Foreskin keratinocyte (primary cell): ENCODE measurements at places on chromosomes 2 and 18.

GRCh38 chr2:190378880-190379237 lies 29.3 kb upstream of the MFSD6 start:
- DNase-seq = no peak

- DNase-seq = no peak
Measured at GRCh38 chr18:4035521-4035920, 419.6 kb downstream of the DLGAP1 start.

- DNase-seq = no peak
Measured at GRCh38 chr2:5454051-5454390, 238.2 kb upstream of the SOX11 start.

DNA sequence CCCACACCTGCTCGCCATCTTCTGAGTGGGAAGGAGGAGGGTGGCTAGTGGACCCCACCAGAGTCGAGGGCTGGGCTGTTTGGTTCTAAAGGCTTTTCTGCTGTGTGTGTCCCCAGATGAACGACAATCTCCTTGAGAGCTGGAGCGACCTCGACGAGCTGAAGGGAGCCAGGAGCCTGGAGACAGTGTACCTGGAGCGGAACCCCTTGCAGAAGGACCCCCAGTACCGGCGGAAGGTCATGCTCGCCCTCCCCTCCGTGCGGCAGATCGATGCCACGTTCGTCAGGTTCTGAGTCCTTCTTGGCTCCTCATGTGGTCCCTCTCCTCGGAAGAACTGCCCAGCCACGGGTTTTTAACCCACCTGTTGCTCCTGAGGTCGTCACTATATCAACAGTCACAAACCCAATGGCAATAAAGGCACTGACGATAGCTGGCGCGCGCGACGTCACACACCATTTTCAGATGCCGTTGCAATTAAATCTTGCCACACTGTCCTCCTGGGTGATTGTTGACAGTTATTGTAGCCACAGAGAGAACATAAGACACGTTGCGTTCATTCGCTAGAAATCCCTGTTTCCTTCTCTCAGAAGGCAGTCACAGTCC lies 5.8 kb upstream of the ANO7 start:
- no peak for DNase-seq

DNA sequence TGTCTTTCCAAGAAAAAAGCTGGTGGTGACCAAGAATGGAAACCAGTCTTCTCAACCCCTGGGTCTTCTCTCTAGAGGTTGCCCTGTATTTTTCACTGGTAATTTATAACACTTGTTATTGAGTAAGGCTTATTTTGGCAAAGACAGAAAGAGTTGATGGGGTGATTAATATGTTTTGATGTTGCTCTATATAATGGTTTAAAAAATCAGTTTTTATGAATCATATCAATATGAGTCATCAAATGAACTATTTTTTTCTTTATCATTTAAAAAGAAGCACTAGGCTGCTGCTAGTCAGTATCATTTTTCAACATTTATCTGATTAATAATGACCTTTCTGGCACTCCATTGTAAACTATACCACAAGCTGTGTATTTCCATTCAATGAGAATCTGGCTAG lies 1142.2 kb downstream of the LRP1B start:
- DNase-seq = no peak

DNA sequence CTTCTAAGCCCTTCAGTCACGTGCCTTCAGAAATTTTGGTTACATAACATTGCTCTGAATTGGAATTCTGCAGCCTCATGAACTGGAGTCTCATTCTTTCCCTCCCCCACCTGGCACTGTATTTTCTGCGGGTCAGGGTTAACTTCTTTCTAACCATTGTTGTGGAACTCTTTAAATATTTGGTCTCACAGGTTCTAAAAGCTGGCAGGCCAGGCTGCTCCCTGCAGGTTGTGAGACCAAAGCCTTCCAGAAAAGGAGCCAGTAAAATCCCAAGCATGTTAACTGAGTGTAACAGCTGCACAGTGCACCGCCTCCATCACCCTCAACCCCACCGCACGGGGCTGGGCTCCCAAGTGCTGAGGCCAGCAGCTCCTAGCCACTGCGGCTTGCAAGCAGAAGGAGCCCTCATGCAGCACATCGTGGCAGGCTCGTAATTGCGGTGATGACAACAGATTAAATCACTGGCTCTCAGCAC lies 174.1 kb upstream of the ALPP start:
- no peak for DNase-seq

GRCh38 chr2:72793798-72794440 lies 31.9 kb downstream of the EXOC6B start:
- DNase-seq = no peak

DNA sequence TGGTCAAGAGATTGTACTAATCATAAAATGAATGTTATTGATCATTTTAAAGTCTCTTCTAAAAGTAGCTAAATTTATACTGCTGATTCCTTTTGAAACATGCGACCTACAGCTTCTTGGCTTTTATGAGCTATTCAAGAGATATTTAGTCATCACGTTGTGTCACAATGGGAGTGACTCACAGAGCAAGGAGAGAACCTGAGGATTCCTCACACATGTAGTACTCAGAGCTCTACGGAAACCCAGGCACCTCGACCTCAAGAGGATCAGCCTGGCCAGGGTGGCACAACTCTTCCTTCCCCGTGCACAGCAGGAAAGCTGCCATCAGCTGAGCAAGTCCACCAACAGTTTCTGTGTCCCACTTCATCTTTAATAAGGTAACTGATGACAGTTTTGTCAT lies at the start of gene DHRS9:
Gene DHRS9 (plus strand): TSS at position 223 of the 400 bp plus-strand sequence. CDS start 12,019 bp downstream, outside the sequence.
- peak; percentile 82 for DNase-seq

- no peak for DNase-seq
Measured at GRCh38 chr18:48236822-48237221, 172.4 kb downstream of the ZBTB7C start.
